Stimulated activated CD8-positive, alpha-beta memory T cell treated with anti-CD3 and anti-CD28 coated beads, Interleukin-4, amount 100 ng/mL, for 4 hours (primary cell): ENCODE measurements at places on chromosomes 12 and 14.

- DNase-seq = no peak
Observed at GRCh38 chr12:105882404-105882803, 256.4 kb downstream of the NUAK1 start.

DNA sequence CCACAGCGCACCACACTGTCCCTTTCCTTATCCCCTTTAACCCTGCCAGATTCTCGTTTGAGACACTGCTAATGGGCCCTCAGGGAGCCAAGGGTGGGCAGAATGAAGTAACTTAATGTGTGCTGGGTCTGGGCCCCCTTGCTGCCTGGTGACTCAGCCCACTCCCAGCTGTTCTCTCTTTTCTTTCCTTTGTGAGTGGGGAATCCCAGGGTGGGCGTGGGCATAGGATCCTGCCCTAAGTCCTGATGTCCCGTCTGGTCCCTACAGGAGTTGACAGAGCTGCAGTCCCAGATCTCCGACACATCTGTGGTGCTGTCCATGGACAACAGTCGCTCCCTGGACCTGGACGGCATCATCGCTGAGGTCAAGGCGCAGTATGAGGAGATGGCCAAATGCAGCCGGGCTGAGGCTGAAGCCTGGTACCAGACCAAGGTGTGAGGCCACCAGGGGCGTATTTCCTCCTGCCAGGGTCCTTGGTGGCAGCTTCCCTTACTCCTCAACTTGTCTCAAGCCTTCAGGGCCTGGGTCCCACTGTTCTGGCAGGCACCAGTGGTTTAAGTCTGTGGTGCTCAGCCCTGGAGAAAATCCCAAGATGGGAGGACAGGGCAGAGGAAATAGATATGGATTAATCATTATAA, 8.3 kb downstream of the KRT7 start:
- DNase-seq = no peak

DNA sequence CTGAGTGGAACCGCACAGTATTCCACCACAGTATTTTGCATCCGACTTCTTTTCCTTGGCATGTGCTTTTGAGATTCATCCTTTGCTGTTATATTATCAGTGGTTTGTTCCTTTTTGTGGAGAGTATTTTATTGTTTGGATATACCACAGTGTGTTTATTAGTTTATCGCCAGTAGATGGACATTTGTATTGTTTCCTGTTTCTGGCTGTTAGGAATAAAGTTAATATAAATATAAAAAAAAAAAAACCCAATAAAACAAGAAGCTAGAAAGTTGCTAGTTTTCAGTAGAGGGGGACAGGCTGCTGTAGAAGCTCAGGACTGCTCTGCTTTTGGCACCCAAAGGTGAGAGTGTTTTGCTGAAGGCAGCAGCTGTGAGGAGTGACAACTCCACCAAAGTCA, 62.0 kb upstream of the EEA1 start:
- DNase-seq = no peak

- no peak for DNase-seq
Observed at GRCh38 chr12:29743801-29744200, 39.9 kb downstream of the TMTC1 start.
